ENCODE measurements at places on chromosomes 7 and 10. TPM values are rescaled to one million over a fixed set of nuclear protein-coding genes. Genes with fewer than 3 reads are reported as not detected.

- no peak for DNase-seq
Observed at GRCh38 chr7:6023974-6024435, 7.2 kb upstream of the ANKRD61 start.

- no peak for DNase-seq
Observed at GRCh38 chr7:85103962-85104361, 82.9 kb downstream of the SEMA3D start.

The STEAP1 gene
- 20.5 TPM for total RNA-seq

- no peak for DNase-seq
Observed at GRCh38 chr7:103073989-103074518, 542 bp downstream of the FBXL13 start.

GRCh38 chr10:13820119-13820963 lies 233.6 kb downstream of the PRPF18 start:
- DNase-seq, result no peak

DNA sequence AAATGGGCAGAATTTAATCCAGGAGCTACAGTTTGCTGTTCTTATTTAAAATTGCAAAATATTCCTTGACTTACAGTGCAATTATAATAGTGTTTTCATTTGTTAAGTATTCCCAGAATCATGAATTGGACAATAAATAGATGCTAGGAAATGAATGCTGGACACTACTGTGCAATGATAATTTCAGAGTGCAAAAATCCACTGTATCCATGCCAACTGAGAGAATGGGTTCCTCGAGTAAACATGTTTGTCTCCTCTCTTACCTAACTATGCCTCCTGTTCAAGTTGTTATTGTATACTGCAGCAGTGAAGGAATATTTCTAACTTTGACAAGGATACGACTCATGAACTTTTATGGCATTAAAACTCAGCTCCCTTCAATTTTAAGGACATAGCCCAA lies 1396.3 kb downstream of the GATA3 start:
- DNase-seq, result no peak

DNA sequence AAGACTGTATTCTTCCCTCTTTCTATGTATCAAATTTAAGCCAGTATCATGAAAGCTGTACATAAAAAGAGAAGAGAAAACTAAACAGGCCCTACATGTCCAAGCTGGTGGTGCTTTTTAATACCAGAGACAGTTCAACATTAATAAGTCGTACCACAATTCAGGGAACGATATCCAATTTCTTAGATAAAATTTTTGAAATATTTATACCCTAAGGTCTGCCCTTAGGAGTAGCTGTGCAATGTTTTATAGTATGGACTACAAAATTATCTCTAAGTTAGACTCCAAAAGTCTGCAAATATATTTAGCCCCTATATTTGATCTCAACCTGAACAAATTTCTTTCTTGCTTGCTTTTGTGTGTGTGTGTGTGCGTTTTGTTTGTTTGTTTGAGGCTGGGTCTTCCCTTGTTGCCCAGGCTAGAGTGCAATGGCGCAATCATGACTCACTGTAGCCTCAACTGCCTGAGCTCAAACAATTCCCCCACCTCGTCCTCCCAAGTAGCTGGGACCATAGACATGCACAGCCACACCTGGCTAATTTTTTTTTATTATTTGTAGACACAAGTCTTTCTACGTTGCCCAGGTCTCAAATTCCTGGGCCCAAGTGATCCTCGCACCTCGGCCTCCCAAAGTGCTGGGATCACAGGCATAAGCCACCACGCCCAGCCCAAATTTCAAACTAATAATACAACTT lies 13.2 kb downstream of the ARHGAP19 start:
- no peak for DNase-seq

- no peak for DNase-seq
Observed at GRCh38 chr7:12643644-12644043, 43.8 kb upstream of the ARL4A start.

- DNase-seq, result no peak
Observed at GRCh38 chr10:35564341-35564968, 40.7 kb upstream of the GJD4 start.

DNA sequence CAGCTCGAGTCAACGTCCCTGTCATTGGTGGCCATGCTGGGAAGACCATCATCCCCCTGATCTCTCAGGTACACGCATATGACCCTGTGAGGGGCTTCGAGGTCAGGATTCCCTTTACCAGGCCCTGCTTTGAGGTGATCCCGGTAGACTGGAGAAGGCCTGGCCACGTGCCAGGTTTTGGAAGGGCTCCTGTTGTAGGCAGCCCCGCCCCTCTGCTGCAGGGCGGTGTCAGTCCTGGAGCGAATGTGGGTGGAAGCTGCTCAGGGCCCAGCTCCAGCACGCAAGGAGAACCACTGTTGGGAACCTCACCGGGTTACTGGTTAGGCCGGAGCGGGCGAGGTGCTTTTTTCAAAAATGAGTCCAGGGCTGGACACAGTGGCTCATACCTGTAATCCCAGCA lies 15.6 kb downstream of the MDH2 start:
- no peak for DNase-seq

The AGAP3 gene
- 178 TPM for total RNA-seq

The NRCAM gene
- 3.6 TPM for total RNA-seq

DNA sequence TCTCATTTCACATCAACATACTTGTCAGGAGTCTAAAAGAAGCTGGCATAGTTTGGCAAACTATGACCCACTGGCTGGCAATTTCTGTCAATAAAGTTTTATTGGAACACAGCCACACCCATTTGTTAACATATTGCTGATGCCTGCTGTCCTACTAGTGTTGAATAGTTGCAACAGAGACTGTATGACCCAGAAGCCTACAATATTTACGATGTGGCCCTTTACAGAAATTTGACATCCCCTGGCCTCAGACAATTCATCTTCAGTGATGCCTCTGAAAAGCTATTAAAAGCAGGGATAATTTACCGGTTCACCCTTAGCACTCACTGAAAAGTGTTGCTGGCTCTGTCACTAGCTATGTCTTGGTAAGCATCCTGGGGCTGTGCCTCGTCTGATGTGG lies 155.2 kb downstream of the ARID5B start:
- DNase-seq, result no peak

GRCh38 chr7:44377681-44378421 lies 52.5 kb upstream of the CAMK2B start:
- DNase-seq, result peak; percentile 57

The FAM171A1 gene
- total RNA-seq, result 15.9 TPM

DNA sequence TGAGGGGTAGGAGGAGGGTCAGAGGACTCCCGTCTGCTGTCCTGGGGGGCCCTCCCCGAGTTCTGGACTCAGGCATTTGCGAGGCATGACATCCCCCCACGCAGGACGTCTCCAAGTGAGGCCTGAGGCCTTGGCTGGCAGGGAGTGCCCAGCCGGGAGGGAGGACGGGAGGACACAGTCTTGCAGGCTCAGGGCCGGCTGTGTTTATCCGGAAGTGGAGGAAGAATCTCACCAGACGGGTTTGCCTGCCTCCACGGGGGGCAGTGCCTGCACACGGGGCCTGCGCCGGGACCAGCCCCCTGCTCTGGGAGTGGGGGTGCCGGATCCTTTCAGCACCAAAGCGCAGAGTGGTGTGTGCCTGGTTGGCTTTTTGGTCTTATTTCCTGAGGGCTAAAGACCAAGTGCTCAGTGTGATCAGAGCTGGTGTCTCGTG lies 10.9 kb downstream of the PWWP2B start:
- peak; percentile 93 for DNase-seq

DNA sequence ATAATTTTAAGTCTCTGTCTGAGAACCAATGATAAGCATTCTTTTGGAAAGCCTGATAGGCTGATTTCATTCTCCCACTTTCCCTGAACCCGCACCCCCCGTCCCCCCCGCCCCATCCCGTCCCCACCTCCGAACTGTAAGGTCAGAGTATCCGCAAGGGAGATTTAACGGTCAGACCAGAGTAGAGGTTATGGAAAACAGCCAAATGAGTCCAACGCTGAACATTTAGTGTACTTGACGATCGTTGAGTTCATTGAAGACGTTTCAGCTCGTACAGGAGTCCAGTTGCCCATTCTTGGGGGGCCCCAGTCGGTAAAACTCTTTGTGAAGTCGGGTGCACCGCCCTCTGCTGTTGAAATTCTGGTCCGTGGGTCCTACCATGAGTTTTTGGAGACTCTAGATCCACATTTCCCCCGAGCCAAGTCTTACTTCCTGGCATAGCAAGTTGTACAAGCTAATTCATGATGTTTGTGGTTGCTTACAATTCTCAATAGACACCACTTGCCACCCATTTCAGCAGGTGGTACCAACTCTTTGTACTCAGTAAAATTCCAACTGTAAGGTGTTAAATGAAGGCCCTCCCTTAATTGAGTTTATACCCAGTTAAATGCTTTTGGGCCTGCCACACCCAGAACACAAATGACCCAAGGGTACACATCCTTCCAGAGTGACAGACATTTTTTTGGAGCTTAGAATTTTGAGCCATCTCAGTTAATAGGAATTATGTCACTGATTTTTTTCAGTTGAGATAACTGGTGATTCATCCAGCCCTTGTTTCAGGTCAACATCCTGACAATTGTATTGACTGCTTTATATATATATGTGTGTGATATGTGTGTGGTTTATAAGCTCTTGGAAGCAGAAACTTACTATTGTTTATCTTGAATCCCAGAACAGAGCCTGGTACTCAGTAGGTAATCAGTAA lies 1.2 kb downstream of the MARCHF5 start:
- DNase-seq, result peak; percentile 54

DNA sequence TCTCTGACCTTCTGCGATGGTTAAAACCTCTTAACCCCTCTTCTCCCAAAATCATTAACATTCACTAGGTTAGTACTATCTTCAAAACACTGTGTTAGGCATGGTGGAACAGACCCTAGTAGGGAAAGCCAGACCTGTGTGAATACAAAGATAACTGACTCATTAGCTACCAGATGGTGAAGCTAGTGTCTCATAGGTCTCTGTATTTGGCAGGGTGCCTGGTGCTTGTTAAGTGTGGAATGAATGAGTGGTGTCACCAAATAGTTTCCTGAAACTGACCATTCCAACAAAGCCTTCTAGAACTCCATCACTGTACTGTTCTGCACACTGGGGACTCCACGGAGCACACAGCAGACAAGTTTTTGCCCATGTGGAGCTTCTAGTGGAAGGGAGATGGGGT lies 27.7 kb upstream of the TM9SF3 start:
- no peak for DNase-seq

DNA sequence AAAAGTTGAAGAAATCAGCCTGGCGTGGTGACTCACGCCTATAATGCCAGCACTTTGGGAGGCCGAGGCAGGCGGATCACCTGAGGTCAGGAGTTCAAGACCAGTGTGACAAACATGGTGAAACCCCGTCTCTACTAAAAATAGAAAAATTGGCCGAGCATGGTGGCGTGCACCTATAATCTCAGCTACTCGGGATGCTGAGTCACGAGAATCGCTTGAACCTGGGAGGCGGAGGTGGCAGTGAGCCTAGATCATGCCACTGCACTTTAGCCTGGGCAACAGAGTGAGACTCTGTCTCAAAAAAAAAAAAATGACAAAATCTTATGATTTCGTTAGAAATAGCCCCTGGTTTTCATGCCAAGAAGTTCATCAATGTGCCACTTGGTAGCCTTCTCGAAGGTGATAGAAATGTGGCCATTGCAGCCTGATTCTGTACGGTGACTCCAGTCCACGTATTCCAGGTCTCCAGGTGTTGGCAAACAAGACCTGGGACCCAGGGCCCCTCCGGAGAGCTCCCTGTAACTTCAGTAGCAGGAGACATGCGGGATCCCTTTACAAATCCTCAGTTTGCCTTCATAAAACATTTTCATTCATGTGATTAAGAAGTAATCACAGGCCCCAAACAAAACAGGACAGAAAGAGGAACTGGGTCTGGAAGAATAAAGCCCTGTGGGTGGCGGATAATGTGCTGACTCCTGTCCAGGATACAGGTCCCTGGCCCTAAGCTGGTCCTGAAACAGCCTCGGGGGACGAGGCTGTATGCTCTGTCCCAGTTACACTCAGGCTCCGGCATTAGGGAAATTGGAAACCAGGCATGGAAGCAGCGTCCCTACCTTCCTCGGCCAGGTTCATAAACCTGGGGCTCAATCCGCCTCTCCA lies 207.3 kb upstream of the SH2B2 start:
- no peak for DNase-seq

DNA sequence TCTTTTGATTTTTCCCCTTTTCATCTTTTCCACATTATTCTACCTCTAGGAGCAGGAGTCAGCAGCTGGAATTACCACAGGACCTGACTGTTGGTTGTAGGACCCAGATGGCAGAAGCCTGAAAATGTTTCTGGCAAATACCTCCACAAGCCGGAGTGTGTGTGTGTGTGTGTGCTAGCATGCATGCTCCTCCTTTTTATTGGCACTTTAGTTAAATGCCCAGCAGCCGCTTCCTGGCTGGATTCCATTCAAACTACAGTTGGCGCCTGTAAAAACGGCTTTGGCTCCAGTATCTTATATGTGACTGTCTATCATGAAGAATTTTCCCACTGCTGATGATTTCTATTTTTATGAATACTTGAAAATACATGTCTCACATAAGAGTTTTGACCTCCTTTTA lies 319.7 kb upstream of the SP4 start:
- no peak for DNase-seq

The PKD2L1 gene
- total RNA-seq, result 0.16 TPM

The NAT16 gene
- total RNA-seq, result not detected

- DNase-seq, result no peak
Observed at GRCh38 chr10:59336632-59337031, 25.7 kb downstream of the FAM13C start.

The FFAR4 gene
- total RNA-seq, result 0.13 TPM

DNA sequence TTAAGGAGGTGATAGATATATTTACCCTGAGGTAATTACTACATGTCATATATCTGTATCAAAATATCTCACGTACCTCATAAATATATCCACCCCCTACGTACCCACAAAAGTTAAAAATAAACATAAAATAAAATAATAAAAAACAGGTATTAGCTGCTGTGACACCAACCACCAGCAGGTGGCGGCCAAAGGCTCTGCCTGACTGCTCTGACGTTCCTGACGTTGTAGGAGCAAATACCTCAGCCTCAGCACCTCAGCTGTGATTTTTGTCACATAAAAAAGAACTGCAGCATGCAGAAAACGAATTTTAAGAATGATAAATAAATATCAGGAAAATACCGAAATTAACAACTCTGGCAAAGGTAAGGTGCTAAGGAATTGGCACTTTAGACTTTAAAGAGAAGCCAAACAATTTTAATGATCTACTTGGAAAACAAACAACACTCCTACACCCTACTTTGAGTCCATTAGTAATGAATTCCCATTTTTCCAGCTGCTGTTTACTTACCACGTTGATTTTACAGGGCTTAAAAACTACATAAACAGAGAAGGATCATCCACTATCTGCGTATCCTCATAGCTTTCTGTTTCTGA lies 125.4 kb upstream of the TARP start:
- DNase-seq, result no peak

DNA sequence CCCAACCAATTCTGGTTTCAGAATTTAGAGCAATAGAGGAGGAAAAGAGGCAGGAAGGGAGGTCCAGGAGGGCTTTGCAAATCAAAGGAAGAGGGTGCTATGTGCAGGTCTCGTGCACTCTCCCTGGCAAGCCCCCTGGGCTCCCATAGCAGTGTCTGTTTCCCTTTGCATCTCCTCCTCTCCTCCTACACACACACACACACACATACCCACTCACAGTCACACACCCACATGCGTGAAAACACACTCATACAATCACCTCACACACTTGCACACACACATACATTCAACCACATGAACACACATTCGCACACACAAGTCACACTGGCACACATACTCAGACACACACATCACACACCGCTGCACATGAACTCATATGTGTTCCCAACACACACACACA lies 105.3 kb downstream of the OAT start:
- DNase-seq, result no peak

GRCh38 chr10:116270771-116271592 lies 2.0 kb downstream of the GFRA1 start:
- DNase-seq, result no peak
